Stimulated activated CD4-positive, alpha-beta T cell treated with anti-CD3 and anti-CD28 coated beads, TNF-alpha, amount 100 ng/mL, for 24 hours (primary cell): ENCODE measurements at places on chromosomes 11 and 22.

- no peak for DNase-seq
Measured at GRCh38 chr11:12727563-12728211, 53.5 kb downstream of the TEAD1 start.

DNA sequence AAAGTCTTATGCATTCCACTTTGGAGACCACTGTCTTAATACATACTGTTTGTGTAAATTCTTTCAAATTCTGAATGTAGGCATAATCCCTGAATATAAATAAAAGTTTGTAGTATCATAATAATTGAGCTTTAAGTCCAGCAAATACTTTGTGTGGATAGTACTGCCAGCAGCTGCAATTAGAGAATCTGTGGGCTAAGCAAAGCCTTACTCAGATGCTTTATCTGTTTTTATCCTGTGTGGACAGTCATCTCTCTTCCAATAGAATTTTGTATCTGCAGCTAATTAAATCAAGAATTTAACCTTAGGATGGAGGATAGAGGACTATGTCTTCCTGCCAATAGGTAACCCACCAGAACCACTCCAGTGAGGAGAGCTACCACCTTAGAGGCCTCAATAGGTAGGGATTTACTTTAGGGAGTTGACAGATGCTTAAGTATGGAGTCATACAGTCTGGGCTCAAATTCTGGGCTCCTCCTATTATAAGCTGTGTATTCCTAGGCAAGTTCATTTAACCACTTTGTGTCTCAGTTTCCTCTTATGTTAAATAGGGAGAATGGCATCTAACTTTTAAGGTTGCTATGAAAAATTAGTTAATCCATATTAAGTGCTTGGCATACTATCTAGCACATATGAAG lies 71.1 kb downstream of the STIM1 start:
- DNase-seq = no peak

DNA sequence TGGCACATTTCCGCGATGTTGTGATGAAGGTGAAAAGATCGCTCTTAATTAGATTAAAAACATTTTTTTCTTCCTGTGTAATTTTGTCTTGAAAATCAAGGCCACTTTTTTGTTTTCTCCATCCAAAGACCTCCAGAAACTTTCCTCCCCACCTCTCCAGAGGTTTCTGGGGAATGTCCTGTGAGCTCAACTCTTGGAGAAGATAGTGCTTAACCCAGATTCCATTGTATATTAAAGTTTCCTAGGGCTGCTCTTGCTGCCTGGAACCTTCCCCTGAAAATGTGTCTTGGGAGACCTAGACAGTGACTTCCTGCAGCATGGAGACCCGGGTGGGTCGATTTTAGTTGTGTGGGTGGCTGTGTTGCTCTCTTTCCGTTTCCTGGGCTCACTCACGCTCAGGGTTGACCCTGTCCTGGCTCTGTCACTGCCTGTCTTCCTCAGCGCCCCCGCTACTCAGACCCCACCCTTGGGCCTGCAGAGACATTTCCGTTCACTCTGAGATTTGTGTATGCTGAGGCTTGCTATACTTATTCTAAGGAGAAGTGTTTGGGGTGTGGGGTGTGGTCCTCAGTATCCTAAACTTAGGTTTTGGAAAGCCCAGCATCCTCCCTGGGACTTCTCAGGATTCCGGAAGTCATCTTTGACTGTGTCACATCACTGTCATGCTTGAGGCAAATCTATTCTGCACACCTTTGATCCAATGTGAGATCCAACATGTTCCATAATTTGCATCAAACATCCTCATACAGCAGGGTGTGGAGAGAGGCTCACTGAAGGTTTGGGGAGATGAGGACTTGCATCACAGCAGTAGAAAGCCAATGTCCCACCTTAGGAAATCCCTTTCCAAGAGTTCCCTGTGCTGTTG lies 47.2 kb downstream of the KCNQ1OT1 start:
- no peak for DNase-seq

- DNase-seq = no peak
Measured at GRCh38 chr11:110089617-110090282, 3.4 kb upstream of the ZC3H12C start.

- peak; percentile 42 for DNase-seq
Measured at GRCh38 chr11:1889224-1889930, 2.3 kb downstream of the PRR33 start.

DNA sequence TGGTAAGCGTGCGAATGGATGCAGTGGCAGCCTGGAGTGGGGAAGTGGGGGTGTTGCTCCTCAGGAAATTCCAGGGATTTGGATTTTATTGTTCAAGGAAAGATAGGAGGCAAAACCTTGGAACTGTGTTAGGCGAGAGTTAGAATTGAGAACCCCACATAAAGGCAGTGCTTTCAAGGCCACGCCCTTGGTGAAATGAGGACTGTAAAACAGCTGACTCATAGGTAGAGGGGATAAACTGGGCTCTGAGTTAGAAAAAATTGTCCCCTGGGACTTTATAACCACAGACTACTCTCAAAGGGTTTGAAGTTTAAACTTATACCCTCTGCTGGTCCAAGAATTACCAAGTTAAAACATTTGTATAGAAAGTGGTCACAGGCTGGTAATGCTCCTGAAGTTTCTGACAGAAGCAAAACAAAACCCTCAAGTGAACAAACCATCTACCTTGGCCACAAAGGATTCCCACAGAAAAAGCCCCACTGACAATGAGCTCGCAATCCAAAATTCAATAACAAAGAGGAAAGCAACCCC lies 250.3 kb upstream of the TBCEL start:
- no peak for DNase-seq

GRCh38 chr11:128616161-128616560 lies 28.8 kb upstream of the ETS1 start:
- DNase-seq = no peak

DNA sequence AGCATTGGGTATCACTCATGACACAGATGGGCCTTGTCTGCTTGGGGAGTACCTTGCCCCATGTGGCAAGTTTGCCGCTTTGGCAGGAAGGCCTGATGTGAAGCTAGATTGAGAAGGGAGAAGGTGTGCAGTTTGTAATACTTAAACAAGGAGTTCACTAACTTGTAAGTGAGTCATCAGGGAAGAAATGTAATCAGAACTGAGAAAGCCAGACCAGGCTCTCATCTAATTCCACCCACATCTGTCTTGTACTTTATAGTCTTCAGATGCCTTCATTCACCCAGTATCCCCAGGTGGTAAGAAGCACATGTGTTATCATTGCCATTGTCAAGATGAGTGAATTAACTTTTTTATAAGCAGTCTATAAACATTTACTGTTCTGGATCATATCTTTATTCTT lies 116.0 kb upstream of the DDI1 start:
- DNase-seq = no peak

GRCh38 chr11:79095424-79095823 lies 345.4 kb downstream of the TENM4 start:
- no peak for DNase-seq

DNA sequence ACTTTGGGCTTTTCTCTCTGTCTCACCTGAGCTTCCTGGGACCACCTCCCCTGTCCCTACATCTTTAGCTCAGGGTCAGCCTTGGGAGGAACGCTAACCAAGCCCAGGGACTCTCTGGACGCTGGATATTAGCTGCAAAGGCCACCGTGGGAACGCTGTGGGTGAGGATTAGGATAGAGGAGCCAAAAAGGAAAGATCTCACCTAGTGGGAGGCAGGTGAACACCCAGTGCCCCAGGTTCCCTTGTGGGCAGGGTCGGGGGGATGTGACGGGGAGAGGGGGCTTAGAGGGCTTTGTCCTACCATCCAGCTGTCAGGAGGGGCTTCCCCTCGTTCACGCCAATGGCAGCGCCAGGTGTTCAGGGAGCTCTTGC lies 50.2 kb downstream of the LINC01488 start:
- no peak for DNase-seq

DNA sequence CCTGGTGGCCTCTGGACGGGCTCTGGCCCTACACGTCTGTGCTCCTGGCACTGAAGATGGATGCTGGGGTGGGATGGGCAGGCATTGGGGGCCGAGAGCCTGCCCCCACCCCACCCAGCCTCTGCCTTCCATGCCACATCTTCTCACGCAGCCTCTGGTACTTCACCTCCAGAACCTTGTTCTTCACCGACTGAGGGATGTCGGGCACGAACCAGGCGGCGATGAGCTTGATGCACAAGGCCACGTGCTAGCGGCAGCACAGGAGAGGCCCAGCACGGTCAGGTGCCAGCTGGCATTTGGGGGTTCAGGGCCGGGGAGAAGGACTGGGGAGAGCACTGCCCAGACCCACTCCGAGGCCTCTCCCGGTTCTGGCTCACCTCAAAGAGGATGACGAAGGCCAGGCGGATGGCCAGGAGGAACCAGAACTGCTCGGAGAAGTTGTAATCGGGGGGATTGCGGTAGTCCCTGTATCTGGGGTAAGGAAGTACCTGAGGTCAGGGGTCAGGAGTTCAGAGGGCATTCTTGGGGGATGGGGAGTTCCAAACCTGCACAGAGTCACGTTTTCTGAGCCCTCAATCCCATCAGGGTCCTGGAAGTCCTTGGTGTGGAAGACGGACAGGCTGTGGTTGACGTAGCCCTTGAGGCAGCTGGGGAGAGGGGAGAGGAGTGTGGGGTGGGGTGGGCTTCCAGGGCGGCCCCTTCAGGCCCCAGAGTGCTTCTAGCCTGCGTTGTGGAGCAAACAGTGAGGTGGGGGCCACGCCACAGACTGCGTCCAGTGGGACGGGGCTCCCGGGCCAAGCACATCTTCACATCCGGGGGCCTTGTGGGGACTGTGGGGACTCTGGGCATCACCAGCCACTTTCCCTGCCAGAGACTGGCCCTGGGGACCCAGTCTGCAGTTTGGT lies 3.8 kb upstream of the SIGIRR start:
- DNase-seq = no peak

- DNase-seq = no peak
Measured at GRCh38 chr11:95241681-95242081, 10.7 kb upstream of the SESN3 start.
